Activated CD4-positive, alpha-beta T cell treated with anti-CD3 and anti-CD28 coated beads, Interleukin-2, amount 10 ng/mL, durations not matched to agents 24 days and 14 days (primary cell): ENCODE measurements at places on chromosomes 7 and 10.

DNA sequence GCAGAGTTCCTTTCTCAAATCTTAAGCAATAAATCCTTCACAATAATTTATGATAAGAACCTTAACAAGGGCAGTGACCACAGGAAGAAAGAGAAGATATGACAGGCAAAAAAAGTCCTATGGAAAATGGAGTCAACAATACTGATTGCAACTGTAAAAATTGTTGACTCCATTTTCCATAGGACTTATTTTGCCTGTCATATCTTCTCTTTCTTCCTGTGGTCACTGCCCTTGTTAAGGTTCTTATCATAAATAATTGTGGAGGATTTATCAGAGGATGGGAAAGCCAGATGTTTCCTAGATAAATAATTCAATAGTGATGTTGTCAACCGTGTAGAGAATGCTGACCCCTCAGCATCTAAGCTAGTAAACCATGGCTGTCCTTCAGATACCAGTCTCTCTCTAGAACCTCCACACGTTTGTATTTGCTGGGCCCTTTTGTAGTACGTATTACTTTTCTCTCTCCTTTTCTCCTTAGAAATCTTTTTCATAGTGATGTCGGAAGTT lies 172.6 kb upstream of the BET1 start:
- DNase-seq = no peak

DNA sequence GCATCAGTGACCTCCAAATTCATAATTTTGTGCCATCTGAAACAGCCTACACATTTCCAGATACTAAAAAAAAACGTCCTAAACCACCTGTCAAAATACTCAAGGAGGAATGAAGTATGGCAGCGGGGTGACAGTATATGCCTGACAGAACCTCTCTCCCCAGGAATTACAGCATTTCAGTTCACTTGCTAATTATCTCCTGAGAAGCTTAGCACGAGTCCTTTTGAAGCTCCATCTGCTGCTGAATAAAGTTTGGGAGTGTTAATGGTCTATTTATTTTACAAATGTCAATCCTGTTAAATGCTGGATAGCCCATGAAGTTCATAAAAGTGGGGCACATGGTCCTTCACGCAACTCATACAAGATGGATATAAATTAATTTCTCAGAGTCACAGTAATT lies 29.4 kb upstream of the ANLN start:
- no peak for DNase-seq

GRCh38 chr7:16719699-16720098 lies 33.9 kb upstream of the TSPAN13 start:
- no peak for DNase-seq

DNA sequence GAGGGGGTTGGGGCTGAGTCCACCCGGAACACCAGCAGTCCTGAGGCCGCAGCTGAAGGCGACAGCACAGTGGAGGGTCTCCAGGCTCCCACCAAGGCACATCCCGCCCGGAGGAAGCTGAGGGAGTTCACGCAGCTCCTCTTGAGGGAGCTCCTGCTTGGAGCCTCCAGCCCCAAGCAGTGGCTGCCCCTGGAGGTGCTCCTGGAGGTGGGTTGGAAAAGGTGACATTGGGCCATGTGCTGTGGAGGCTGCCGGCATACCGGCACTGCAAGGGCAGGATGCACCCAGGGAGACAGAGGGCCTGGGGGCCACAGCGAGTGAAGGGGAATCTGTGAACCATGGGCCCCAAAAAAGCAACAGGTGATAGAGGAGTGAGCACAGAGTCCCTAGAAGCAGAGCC lies 119.4 kb downstream of the LRRC18 start:
- DNase-seq = no peak

GRCh38 chr10:83834096-83834495 lies 305.2 kb upstream of the GHITM start:
- no peak for DNase-seq

DNA sequence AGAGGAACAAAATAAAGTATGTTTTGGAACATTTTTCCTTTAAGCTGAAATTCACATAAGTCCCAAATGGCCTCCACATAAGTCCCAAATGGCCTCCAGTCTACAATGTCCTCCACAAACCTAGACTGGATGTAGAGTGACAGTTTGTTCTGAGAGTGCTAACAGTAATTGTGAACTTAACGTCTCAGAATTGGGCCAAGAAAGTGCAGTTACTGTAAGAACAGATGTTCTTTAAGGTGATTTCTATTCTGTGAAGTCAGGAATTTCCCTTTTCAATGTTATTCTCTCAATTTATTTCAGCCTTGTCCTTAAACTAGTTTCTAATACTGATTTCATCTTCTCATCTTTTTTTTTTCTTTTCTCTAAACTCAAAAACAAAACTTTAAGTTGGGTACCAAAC lies 188.7 kb upstream of the SEMA3E start:
- no peak for DNase-seq

DNA sequence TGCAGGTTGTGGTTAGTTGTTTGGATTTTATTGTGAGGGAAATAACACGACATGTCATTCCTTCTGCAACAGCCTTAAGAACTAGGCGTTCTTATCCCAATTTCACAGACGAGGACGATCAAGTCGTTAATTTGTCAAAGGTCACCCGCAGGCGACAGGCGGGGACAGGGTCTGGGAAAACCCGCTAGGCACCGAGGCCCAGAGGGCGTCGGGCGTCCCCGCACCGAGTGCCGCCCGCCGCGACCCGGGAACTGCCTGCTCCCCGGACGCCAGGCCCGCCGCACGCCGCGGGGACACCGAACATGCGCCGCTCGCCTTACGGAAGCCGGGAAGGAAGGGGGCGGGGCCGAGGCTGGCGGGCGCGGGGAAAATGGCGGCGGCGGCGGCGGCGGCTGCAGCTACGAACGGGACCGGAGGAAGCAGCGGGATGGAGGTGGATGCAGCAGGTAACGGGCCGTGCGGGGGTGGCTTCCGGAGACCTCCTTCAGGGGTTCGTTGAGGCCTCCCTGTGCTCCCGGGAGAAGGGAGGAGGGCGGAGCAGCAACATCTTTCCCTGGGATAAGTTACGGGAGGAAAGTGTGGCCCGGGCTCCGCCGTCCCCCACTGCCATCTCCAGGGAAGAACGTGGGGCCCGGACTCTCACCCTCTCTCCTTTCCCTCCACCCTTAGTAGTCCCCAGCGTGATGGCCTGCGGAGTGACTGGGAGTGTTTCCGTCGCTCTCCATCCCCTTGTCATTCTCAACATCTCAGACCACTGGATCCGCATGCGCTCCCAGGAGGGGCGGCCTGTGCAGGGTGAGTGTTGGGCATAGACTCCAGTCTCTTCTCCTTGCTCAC lies at the start of gene COPS6:
Gene COPS6 (plus strand): TSS at position 349 of the 837 bp plus-strand sequence. CDS start 22 bp downstream, at position 371.
- DNase-seq = peak; percentile 97

GRCh38 chr7:132614428-132615318 lies 38.4 kb upstream of the PLXNA4 start:
- no peak for DNase-seq

GRCh38 chr7:86181474-86181873 lies 462.2 kb upstream of the GRM3 start:
- no peak for DNase-seq

DNA sequence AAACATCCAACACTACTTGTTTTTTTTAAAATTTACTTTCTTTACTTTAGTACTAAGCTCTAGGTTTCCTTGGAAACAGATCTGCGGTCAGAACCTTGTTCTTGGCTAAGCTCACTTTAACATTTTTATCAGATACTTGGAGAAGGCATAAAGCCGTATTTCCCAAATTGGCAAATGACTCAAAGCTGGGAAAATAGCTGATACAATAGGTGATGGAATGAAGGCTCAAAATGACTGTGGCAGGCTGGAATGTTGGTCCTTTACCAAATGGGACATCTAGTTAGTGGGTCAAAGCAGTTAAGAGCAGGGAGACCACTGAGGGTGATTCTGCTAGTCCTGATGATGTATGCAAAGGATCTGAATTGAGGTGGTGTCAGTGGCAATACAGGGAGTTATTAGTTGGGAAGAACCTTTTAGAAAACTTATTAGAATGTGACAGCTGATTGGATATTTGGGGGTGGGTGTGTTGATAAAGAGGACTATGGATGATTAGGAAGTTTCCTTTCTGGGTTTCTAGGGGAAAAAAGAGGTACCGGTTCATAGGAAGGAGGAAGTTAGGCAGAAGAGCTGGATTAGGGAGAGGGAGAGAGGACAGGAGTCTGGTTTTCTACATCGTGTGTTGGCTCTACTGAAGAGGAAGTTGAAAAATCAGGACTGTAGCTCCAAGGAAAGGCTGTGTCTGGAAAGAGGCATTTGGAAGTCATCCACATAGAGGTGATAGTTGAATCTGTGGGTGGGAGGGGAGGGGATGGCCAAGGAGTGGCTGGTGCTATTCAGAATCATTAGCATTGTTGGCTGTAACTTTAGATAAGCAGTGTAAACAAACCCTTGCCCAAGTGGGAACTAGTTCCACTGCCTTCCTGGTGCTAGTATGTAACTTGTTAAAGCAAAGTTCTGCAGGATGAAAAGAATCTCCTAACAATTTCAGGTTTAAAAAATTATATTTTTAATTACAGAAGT lies 13.1 kb downstream of the PLCE1 start:
- DNase-seq = no peak

DNA sequence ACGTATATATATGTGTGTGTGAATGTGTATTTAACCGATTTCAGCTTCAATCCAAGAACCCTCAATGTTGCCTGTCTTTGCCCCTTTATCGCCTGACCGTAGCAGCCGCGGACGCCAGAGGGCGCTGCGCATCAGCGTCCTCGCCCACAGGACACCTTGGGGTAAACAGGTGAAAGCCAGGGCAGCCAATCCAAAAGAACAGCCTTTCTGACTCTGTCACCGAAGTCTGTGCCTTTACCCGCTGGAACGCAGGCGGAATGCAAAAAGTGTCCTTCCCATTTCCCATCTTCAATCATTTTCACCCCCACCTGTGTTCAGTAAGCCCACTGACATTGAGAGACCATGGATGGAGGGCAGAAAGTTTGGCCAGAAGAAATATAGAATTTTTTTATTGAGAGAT lies 3.6 kb downstream of the NXPH1 start:
- peak; percentile 83 for DNase-seq

GRCh38 chr7:158279539-158280447 lies 307.8 kb downstream of the PTPRN2 start:
- no peak for DNase-seq

GRCh38 chr7:101804088-101804963 lies 13.1 kb upstream of the CUX1 start:
- DNase-seq = peak; percentile 75

DNA sequence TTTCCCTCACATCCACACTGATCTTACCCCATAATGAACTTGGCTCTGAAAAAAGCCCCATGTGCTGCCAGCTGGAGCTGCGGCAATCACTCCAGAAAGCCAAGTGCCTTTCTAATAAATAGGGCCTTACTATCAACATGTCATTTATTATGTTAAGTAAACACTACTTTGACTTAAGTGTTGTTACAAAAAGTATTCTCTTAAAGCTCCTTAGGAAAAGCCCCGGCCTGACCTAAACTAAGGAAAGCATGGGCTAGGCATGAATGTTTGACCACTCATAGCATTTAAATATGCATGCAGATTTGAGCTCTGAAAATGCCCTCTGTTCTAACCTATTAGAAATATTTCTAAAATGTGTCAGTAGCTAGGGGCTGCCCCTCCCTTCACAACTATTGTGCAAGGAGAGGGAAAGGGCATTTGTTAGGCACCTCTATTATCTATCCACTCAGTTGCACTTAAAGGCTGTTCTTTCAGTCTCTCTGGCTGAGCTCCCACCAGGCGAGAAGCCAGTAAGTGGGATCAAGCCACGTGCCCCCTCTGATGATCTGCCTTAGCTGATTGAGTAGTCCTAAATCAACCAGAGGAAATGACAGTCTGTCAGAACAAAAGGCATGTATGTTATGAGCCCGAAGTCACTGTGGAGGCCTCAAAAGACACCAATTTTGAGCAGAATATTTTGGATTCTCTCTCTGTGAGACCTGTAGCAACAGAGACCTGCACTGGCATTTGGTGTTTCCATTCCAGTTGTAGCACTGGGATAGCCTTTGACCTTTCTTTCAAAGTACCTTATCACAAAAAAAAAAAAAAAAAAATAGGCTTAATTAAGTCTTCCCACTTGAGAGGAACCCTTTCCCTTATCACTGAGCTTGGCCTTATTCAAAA lies 77.1 kb downstream of the ITGB8 start:
- no peak for DNase-seq

- DNase-seq = no peak
Observed at GRCh38 chr7:41199136-41199535, 503.8 kb downstream of the INHBA start.

DNA sequence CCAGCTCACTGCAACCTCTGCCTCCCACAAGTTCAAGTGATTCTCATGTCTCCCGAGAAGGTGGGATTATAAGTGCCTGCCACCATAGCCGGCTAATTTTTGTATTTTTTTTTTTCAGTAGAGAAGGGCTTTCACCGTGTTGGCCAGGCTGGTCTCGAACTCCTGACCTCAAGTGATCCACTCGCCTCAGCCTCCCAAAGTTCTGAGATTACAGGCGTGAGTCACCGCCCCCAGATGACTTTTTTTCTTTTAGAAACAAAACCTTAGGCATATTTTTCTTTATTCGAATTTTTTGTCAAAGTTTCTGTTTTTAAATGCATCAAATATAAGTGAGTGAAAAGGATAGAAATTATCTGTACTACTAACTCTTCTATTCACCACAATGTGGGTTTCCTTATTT lies 113.1 kb downstream of the LRRC4 start:
- no peak for DNase-seq

GRCh38 chr10:105837951-105838350 lies 1196.9 kb downstream of the SORCS3 start:
- peak; percentile 71 for DNase-seq

- DNase-seq = no peak
Observed at GRCh38 chr10:5871596-5871995, 18.1 kb downstream of the ANKRD16 start.

DNA sequence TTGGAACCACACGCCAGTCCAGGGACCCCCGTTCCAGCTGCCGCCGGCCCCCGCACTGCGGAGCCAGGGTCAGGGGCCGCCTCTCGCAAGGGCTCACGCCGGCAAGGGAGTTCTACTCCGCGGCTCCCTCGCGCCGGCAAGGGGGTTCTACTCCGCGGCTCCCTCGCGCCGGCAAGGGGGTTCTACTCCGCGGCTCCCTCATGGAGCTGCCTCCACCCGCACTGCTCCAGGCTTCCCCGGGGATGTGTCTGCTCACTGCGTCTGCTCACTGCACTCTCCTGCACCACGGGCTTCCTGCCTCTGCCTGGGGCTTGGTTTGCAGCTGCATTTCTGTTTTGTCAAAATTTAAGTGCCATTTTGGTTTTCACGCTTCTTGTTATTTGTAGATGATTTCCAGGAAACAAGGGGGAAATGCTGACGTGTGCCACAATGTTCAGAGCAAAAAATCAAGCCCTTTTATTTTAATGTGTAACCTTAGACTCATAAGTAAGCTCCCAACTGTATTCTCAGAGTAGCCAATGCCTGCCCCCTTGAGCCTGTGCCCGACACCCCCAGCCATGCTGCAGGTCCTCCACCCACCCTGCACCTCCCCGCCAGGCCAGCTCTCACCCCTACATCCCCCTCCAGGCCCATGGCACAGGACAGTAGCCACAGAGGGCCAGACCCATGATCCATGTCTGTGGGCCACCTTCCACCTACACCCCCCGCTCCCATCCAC lies 246.2 kb downstream of the MAD1L1 start:
- DNase-seq = peak; percentile 84
